ENCODE measurements at places on chromosomes 16 and 17.
A peak's percentile ranks its signal among the peaks of the same experiment; 100 is the strongest.

- peak; percentile 45 for DNase-seq
Observed at GRCh38 chr17:17300624-17301568, 2.3 kb upstream of the NT5M start.

DNA sequence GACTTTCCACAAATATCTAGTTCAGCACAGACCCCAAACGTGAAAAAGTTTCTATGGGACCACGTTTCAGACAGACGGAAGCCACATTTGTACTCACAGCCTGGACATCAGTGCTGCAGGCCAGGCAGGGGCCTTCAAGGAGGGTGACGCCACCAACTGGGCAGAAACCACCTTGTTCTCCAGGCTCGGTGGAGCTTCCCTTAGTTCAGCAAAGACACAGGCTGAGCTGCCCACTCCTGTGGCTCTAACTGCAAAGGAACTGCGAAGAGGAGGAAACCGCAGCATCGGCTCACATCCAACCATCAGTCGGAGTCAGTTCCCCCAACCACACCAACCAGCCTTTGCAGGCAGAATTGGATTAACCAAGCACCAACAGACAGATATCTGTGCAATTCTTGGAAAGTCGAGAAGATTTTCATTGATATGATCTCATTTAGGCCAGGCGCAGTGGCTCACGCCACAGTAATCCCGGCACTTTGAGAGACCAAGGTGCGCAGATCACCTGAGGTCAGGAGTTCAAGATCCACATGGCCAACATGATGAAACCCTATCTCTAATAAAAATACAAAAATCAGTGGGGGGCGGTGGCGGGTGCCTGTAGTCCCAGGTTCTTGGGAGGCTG, 73.3 kb upstream of the CNEP1R1 start:
- no peak for DNase-seq

- no peak for DNase-seq
Observed at GRCh38 chr16:81415751-81416150, 28.9 kb upstream of the CMIP start.

- DNase-seq: no peak
Observed at GRCh38 chr16:58635502-58635901, 5.9 kb upstream of the CNOT1 start.

DNA sequence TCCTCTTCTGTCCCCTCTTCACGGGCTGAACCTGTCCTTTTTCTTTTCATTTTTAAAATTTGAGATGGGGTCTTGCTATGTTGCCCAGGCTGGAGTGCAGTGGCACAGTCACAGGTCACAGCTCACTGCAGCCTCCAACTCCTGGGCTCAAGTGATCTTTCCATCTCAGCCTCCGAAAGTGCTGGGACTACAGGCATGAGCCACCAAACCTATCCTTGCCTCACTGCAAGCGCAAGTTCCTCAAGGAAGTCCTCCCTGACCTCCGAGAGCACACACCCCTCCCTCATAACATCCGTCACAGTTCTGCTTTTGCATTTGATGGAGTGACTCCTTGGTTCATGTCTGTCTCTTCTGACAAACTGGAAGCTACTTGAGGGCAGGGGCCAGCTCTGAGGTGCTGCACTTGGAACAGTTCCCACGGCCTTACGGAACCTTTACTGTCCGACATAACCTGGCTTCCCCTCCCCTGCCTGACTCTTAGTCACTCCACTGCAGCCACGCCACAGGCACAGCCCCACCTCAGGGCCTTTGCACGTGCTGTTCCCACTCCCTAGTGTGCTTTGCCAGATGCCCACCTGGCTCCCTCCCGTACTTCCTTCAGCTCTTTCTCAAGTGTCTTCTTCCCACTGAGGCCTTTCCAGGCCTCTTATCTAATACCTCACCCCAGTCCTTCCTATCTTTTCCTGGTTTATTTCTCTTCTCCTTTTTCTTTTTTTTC, 4.4 kb downstream of the TBX6 start:
- no peak for DNase-seq

DNA sequence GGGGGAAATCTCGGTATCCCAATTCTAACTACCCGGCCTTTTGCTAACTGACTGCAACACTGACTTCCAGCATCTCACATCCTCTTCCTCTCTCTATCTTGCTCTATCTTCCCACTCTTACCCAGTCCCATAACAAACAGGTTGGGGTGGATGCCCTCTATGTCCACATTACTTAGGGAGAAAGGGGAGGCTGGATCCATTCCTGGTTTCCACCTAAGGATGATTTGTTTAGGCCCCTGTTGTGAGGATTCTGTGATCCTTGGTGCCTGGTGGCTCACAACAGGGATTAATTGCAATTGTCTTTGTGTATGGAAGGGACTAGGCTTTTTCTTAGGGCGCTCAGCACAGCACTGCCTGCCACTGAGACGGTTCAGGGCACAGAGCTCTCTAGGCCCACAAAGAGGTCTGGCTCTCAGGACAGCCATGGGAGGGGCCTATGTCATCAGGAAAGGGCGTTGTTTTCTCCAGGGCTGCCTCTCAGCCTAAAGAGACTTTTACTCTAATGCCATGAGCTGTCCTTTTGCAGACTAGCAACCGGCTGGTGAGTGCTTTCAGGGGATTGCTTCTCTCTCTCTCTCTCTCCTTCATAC, 612.1 kb upstream of the SALL1 start:
- no peak for DNase-seq
